ENCODE measurements at places on chromosomes 1 and 21.
A peak's percentile ranks its signal among the peaks of the same experiment; 100 is the strongest.

DNA sequence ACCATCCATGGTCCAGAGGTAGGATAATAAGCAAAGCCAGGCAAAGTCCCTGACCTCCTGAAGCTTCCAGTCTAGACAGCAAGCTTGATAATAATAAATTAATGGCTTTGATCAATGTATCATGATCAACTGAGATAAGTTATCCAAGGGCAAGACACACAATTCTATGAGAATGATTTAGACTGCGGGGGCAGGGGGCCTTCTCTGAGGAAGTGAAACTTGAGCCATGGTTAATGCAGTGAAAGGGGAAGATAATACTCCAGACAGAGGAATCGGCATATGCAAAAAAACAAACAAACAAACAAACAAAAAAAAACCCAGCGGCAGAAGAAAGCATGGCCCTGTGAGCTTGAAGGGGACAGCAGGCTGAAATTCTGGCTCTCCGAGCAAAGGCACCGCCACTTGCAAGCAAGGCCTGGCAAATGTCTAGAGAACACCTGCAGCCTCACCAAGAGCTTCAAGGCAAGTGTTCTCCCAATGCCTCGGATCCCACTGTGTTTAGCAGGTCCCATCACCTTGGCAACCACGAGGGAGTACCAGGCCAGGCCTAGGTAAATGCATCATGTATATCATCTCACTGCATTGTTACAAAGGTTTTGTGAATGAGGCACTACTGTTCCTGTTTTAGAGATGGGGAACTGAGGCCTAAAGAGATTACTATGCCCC is 24.9 kb downstream of the CSMD2 start:
- DNase-seq: no peak

GRCh38 chr21:16502273-16502672 is 772.5 kb downstream of the USP25 start:
- DNase-seq: no peak

DNA sequence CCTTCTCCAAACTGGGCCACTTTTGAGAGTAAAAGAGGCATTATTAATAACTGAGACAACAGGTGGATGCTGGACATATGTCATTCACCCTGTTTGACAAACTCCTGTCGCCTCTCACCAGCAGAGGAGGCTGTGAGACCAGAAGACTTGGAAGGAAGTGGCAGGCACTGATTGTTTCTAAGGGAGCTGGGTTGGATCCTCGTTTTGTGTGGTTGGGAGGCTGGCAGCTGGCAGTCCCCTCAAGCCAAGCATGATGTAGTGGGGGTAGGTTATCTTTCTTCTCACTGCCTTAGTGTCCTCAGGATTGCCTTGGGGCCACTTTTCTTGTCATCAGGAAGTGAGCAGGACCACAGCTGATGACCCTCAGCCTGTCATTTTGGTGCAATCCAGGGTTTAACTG is 86.5 kb upstream of the KCNJ15 start:
- DNase-seq: no peak

- peak; percentile 68 for DNase-seq
Measured at GRCh38 chr1:156926175-156926574, 5.7 kb downstream of the LRRC71 start.

DNA sequence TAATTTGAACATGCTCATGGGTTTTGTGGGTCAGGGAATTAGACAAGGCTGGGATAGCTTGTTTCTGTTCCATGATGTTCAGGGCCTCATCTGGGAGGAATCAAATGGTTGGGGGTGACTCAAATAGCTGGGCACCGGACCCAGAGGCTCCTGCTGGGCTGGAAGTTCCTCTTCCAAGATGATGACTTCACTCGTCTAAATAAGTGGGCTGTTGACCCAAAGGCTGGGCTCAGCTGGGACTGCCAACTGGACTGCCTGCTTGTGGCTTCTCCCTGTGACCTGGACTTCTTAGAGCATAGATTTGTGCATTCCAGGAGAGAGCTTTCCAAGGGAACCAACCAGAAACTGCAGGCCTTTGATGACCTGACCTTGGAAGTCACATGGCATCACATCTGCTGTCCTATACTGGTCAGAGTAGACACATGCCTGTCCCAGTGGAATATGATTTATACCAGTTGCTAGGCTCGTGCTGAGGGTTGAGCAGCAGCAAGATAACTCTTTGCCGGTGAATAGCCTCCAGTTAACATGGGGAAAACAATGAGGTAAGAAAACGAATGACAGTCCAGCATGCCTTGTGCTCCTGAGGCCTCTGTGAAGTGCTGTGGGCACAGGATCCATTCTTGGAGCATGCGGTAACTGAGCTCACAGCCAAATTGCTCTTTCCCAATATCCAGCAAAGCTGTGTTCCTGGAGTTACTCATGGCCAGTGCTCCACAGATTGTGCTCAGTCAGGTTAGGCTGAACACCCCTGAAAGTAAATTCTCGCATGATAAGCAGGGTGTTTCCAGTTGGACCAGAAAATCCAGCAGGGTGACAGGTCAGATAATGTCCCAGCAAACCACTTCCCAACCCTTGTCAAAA is 272.9 kb upstream of the TMEM51 start:
- DNase-seq: no peak

DNA sequence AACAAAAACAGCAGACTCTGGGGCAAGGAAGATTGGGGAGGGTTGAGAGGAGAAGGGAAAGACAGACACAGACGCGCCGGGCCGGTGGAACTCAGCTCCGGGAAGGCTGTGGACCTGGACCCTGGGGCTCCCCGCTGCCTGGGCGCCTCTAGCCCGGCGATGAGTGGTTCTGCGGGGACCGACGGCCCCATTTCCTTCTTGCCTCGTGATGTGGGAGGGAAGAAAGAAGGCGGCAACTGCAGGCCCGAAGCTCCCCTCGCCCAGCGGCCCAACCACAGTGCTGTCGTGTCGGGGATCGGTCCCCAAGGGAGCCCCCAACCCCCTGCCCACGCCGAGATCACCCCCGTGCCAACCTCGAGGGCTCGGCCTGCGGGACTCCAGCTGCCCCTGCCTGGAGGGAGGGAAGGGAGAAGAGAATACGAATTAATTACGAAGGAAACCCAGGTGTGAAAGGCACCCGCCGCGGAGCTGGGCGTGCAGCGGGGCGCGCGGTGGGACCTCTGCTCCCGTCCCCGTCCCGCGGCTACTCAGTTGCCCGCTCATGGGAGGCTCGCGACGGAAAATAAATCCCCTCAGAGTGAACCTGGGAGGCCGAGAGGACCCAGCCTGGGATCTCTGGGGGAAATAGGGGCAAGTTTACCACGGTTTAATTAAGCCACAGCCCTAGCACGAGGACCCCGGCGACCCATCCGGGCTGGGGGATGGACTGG is 7.4 kb downstream of the FOXD3 start:
- DNase-seq: no peak

DNA sequence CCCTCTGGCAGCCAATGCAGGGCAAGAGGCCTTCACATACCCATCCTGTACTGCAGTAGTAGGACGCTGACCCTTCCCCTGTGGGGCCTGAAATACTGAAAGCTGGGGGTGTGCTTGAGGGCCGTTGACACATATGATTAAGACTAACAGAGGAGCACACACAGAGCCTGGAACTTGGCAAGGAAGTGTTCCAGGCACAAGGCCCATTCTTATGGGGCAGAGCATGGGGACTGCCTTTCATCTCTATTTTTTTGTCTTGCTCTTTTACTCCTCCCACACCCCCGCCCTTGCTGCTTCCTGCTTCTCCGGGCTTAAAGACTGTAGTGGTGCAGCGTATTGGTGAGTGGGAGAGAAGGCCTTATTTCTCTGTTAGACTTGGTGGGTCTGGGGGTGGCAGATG is 137.4 kb downstream of the BACH1 start:
- DNase-seq: no peak

- DNase-seq: no peak
Measured at GRCh38 chr1:8541961-8542521, 224.1 kb downstream of the SLC45A1 start.

DNA sequence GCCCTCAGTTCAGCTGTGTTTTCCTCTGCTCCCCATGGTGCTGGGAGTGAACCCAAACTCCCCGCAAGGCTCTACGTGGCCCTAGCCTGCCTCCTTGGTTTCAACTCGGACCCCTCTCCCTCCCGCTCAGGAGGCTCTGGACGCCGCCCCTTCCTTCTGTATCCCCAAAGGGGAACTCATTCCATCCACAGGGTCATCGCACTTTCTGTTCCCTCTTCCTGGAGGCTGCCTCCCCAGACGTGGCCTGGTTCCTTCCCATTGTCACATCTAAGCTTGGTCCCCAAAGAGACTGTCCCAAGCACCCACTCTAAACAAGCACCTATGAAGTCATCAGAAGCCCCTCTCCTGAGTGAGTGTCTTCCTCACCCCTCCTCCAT is 10.9 kb downstream of the KCNAB2 start:
- DNase-seq: no peak

DNA sequence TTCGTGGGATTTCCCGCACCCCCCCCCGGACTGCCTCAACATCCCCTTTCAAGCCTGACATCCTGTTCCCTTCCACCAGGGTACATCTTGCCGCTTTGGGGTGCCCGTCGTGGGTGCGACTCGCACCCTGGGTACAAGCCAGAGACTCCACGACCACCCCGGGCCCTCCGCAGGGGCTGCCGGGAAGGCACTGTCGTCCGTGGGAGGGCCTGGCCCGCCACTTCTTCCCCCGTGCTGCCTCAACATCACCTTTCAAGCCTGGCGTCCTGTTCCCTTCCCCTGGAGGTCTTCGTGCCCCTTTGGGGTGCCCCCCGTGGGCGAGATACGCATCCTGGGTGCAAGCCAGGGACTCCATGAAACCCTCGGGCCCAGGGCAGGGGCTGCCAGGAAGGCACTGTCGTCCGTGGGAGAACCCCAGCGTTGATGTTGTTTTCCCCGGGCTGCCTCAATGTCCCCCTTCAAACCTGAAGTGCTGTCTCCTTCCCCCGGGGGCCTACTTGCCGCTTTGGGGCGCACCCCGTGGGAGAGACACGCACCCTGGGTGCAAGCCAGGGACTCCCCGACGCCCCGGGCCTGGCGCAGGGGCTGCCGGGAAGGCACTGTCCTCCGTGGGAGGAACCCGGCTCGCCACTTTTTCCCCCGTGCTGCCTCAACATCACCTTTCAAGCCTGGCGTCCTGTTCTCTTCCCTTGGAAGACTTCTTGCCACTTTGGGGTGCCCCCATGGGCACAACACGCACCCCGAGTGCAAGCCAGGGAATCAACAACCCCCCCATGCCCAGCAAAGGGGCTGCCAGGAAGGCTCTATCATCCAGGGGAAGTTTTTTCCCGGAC is 138.6 kb downstream of the LIPI start:
- DNase-seq: no peak

DNA sequence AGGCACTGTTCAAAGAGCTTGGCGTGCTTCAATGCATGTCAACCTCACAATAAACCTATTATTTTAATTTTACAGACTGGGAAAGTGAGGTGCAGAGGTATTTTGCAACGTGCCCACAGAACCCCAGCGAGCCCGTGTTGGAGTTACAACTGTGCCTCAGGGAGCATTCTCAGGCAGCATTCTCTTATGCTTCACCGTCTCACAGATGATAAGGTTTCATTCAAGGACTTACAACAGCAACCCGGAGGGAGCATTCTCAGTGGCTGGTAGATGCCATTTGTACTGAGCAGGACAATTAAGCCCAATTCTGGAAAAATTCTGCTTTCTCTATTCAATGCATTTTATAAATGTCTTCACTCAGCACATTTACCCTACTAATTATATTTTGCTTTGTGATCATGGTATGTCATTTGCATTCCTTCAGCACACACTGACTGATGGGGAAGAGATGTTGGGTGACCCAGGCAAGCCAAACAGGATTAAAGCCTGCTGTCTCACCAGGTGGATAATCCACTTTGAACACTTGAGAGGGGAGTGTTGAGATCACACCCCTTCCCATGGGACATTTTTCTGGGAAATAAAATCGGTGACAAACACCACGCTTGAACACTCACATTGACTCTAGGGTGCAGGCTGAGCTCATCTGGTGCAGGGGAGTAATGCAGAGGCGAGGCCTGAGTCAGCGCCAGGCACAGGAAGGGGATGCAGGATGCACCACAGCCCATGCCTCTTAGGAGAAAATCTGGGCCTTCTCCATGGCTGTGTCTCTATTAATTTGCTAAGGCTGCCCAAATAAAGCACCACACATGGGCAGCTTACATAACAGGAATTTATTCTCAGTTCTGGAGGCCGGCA is 113.9 kb downstream of the CLIC6 start:
- no peak for DNase-seq

DNA sequence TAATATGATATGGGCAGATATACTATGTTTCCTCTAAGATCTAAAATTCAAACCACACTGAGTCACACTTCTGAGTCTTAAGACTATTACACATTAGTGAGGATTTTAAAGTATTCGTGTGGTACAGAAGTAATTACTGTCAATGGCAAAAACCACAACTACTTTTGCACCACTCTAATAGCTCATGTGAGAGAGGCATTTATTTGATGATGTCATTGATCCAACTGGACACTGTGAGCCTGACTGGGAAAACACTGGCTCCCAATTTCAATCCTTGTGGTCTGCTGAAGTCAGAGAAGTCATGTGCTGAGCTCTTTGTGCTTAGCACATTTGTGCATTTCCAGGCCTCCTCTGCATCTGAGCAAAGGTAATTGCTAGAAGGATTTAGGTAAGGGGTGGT is 377.8 kb downstream of the USH2A start:
- no peak for DNase-seq
